ENCODE measurements at places on chromosomes 6 and 20. TPM values are rescaled to one million over a fixed set of nuclear protein-coding genes. Genes with fewer than 3 reads are reported as not detected.

DNA sequence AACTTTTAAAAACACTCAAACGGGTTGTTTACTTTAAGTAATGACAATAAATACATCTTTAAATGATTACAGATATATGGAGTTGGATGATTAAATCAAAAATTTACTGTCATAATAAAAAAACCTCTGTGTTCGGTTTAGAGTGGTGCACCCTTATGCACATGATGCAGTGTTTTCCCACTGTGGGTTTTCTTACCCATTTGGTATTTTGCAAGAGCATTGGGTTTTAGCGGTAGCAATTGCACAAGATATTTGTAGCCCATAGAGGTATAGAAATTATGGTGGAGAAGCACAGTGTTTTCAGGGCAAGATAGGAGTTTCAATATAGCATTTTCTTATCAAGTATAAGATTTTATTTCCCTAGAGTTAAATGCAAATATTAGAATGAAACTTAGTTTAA, 410.8 kb upstream of the PLCB4 start:
- no peak for DNase-seq
- peaks cover 4% of the 10 kb centered on the region for H3K36me3 ChIP-seq
- H3K4me1 ChIP-seq: peaks cover 7% of the 10 kb centered on the region

DNA sequence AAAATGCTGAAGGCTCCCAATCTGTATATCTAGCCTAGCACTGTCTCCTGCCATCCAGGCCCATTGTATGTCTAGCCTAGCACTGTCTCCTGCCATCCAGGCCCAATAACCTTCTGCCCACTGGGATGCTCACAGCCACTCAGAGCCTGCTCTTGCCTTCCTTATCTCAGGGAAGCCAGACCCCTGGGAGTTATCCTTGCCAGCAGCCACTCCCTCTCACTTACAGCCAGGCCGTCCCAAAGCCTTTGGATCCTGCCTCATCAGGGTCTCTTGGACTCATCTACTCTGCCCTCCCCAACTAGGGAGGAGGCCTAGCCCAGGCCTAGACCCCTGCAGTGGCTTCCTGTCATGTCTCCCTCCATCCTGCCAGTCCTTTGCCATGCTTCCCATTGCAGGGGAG, 37.3 kb downstream of the KIF3B start:
- no peaks in the 10 kb centered on the region for H3K27me3 ChIP-seq
- no peak overlapping the region for H3K27ac ChIP-seq
- H3K36me3 ChIP-seq: peaks cover 49% of the 10 kb centered on the region
- no peak for DNase-seq

DNA sequence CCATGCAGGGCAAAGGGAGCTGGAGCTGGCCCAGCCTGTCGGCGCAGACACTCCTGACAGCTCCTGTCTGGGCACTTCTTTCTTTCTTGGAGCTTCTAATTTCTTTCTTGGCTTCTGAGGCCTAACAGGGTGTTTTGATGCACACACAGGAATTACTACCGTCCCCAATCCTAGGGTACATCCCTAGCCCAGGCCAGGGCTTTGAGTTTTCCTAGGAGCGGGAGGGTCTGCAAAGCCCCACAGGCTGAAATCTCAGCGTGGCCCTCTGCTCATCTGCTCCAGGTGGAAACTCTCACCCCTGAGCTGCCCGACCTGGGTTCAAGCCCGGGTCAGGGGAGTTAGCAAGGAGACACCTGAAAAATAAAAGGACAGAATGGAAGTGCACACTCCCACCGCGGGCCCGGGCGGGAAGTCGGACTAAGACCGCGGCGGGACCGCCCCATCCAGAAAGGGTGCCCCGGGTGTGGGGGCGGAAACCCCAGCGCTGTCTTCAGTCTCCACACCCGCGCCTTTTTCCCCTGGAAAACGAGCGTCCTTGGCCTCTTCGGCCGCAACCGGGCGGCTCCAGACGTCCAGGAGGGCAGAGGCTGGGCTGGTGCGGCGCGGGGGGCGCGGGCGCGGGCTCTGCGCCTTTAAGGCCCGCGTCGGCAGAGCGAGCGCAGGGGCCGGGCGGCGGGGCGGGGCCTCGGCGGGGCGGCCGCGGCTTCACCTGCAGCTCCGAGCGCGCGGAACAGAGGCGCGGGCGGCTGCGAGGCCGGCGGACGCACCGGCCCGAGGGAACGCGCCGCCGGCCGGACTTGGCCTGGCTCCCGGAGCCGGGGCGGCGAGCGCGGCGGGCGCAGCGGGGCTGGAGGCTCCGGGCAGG, at the start of gene CDH4:
Gene CDH4, plus strand, starts transcription at position 733 of the 865 bp plus-strand sequence.
- H3K27ac ChIP-seq: no peak within 1 kb of the TSS
- H3K4me1 ChIP-seq: peaks cover 11% of the 10 kb centered on the region
- H3K36me3 ChIP-seq: no peaks in the 10 kb centered on the region
- no peak for DNase-seq
- H3K27me3 ChIP-seq: peaks cover 75% of the 10 kb centered on the region

The SLC17A9 gene
- total RNA-seq: 3.9 TPM
